ENCODE measurements at places on chromosomes 7 and 10.

- DNase-seq: peak; percentile 11
These were observed 18.5 kb upstream of the ACBD5 start for GRCh38 chr10:27258838-27259812.

- DNase-seq: no peak
These were observed 45.1 kb upstream of the CDK14 start for GRCh38 chr7:90551036-90551435.

GRCh38 chr7:95027234-95027872 lies 120.0 kb downstream of the PPP1R9A start:
- no peak for DNase-seq

DNA sequence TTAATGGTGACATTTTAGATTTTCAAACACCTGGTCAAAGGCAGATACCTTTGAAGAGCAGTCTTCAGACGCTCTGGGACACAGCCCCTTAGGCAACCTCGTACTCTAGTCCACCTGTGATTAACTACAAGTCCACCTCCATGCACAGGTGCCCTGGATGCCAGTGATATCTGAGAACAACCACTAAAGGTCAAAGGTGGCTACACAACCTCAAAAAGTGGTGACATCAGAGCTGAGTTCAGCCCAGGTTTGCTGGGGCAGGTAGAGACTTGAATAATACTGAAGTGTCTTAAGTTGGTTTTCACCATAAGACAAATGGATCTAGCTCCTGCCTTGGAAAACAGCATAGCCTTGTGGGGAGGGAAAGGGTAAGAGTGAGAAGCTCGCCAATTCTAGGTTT lies 143.4 kb upstream of the ADO start:
- DNase-seq: no peak

DNA sequence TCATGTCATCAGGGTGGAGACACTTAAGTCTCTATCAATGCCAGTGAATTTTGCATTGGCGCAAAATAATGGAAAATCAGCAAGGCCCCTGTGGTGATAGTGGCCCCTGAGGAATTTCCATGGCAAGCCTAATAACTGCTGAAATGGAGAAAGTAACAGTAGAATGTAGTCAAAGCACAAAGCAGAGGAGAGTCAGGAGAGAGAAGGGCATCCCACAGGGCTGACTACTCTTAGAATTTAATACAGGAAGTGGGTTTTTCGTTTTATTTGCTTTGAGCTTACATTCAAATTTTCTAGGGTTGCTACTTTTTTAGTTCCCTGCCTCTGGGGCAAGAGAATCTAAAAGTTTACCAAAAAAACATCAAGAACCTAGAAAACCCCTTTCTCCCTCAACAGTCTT lies 39.0 kb downstream of the BZW2 start:
- peak; percentile 35 for DNase-seq

GRCh38 chr10:47449979-47450378 lies 33.9 kb downstream of the ANXA8 start:
- no peak for DNase-seq

GRCh38 chr7:91034459-91035368 lies 229.5 kb upstream of the FZD1 start:
- DNase-seq: peak; percentile 39

GRCh38 chr7:134593530-134594392 lies 44.9 kb downstream of the AKR1B15 start:
- DNase-seq: peak; percentile 92

DNA sequence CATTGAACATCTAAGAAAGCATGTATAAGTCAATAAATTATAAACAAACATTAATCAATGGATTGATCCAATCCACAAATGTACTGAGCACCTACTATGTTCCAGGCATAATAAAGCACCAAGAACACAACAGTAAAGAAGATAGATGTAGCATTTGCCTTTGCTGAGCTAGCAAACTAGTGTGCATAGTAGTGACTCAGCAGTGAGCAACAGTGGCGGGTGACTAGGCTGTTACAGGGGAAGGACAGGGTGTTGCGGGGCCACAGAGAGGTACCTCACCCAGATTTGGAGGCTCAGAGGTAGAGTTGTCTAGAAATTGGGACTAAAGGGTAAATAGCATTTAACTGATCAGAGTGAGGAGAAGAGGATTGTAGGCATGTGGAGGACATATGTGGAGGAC lies 83.6 kb downstream of the NXPH1 start:
- DNase-seq: peak; percentile 46

- no peak for DNase-seq
These were observed 63.7 kb upstream of the ARID5B start for GRCh38 chr10:61837755-61838171.

GRCh38 chr7:41103331-41103730 lies 599.6 kb downstream of the INHBA start:
- DNase-seq: no peak

DNA sequence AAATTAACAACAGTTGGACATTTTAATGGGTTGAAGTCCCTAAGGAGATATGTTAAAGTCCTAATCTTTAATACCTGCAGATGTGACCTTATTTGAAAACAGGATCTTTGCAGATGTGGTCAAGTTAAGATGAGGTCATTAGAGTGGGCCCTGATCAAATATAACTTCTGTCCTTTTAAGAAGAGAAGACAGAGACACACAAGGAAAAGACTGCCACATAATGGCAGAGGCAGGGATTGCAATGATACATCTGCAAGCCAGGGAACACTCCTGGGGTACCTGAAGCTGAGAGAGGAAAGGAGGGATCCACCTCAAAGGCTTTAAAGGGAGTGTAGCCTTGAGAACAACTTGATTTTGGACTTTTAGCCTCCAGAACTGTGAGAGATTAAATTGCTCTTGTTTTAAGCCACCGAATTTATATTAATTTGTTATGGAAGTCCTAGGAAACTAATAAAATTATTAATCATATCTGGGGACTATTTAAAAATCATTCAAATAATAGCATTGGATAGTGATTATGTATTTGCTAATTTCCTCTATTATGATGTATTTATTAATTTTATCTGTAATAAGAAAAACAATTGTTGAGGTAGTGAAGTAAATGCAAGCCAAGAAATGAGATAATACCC lies 700.0 kb upstream of the PCDH15 start:
- peak; percentile 2 for DNase-seq

DNA sequence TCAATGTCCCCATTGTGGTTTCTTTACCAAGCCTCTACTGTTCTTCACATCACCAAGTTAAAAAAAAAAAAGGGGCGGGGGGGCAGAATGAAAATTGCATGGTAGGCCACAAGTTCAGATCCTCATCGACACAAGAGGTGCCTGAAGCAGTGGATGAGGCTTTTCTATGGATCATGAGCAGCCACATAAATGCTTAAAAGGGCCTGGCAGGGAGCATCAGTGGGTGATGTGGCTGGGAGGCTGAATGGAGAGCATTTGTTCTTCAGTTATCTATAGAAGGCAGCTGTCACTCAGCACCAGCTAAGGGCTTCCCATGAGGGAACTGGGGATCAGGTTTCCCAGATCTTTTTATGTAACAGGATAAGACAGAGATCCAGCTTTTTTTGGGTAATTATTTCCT lies 117.9 kb downstream of the CFTR start:
- no peak for DNase-seq

- no peak for DNase-seq
These were observed 3.4 kb downstream of the GFRA1 start for GRCh38 chr10:116269619-116270018.

DNA sequence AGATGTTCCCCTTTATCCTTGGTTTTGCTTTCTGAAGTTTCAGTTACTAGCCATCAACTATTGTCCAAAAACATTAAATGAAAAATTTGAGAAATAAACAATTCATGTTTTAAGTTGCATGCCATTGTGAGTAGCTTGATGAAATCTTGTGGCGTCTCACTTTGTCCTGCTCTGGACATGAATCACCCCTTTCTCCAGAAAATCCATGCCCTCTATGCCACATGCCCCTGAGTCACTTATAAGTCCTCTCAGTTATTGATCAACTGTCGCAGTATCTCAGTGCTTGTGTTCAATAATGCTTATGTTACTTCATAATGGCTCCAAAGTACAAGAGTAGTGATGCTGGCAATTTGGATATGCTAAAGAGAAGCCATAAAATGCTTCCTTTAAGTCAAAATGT lies 208.0 kb upstream of the FERD3L start:
- DNase-seq: no peak

GRCh38 chr7:102418592-102418991 lies 14.8 kb upstream of the ORAI2 start:
- DNase-seq: no peak

DNA sequence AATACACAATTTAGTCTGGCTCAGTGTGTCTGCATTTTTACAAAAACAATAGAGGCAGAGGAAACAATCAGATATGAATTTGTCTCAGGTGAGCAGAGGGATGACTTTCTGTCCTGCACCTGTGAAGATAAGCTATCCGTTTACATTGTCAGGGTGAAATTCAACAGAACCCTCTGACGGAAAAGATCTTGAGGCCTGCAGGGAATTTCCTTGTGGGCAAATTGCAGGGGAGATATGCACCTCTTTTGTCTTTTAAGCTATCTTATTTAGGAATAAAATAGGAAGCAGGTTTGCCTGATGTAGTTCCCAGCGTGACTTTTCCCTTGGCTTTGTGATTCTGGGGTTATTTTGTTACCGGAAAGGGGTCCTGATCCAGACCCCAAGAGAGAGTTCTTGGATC lies 325.1 kb downstream of the GALNT17 start:
- DNase-seq: no peak

DNA sequence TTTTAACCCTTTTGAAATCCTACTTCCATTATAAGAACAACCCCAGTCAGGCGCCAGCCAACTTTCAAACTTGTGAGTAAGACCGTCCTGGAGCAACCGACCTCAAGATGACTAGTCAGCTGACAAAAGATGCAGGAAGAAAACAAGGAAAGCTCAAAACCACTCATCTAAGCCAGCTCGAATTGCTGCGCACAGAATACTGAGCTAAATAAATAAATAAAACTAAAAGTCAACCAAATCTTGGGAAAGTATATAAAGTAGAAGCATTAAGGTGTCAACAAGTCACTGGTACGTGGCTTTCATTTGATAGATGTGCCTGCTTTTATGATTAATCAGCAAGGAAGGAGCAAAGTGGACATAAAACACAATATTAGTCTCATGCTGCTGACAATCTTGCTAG lies 1269.8 kb downstream of the XPNPEP1 start:
- no peak for DNase-seq

DNA sequence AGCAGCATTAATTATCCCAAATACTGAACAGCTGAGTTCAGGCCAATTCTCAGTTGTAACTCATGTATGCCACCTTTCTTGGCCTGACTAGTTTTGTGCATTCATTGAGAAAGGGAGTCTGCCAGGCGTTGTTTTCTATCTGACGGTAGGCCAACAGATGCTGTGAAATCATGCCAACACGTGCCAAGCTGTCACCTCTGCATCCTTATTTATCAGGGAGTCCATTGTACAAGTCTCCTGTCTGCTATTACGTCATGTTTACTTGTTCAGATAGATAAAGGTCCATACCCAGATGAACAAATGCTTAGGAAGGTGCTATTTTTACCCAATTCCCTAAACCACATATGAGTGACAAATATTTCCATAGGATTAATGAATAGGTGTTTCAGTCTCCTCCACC lies 127.2 kb upstream of the CDK6 start:
- DNase-seq: no peak

DNA sequence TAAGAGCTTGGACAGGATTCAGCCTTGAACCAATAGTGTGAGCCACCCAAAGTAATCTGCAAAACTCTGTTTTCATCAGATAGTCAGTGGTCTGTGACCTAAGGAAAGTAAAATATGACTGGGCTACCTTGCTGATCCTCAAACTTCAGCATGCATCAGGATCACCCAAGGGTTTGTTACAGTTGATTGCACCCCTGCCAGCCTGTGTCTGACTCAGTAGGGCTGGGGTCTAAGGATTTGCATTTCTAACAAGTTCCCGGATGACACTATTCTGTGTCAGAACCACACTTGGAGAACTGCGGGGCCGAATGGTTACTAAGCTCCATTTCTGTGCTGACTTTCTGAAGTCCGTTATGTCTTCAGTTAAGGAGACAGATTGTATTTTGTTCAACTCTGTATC lies 40.6 kb upstream of the TSPAN13 start:
- DNase-seq: no peak

GRCh38 chr7:133009426-133010252 lies 72.3 kb downstream of the CHCHD3 start:
- no peak for DNase-seq

- peak; percentile 58 for DNase-seq
These were observed 944 bp downstream of the RHBDD2 start for GRCh38 chr7:75879771-75880184.

- DNase-seq: no peak
These were observed 16.0 kb downstream of the SEMA3C start for GRCh38 chr7:80902716-80903308.

DNA sequence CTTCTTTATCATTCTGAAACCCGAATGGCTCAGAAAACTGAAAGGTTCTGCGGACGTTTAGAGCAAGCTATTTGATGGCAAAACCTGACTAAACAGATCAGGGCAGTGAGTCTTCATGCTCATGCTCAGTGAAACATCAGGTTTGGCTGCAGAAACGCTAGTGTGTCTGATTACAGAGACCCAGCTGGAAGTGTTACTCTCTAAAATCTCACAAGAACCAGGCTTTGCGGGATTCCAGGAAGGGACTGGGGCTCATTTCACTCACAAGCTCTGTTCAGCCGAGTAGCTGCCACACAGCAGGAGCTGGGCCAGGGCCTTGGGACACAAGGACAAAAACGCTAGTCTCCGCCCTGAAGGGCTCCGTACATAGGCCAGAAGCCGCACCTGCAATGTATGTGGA lies 2.9 kb downstream of the PITRM1 start:
- no peak for DNase-seq

DNA sequence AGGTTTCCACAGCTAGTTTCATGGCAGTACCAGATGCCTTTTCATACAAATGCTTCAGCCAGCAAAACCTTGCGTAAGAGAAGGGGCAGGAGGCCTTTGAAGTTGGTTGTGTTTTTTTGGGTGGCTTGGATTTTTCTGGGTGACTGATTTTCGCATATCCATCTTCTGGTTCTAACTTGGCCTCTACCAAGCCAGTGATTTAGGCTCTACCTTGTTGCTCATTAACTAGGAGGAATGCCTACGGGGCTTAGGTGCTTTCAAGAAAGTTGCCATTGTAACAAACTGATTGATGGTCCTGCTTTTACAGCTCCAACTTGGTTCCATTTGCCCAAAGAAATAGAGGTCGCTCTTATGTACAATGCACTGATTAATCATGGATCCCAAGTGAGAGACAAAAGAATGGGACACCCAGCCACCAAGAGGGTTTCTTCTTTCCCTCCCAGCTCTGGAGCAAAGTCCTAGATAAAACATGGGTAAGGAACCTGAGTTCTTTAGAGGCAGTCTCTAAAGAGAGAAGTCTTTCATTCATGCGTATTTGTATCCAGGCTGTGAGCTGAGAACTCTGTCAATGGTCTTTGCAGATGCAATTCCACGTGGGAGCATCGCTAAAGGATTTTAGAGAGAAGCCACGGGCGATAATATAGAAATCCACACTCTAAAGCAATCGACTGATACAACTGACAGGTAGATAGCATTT lies 92.1 kb upstream of the FGFR2 start:
- DNase-seq: no peak

- no peak for DNase-seq
These were observed 691.6 kb upstream of the CELF2 start for GRCh38 chr10:10326116-10326515.
